ENCODE measurements at places on chromosomes 6 and 20.
A peak's percentile ranks its signal among the peaks of the same experiment; 100 is the strongest.

- DNase-seq = no peak
Observed at GRCh38 chr20:47413189-47413588, 56.7 kb upstream of the ZMYND8 start.

GRCh38 chr6:116461932-116462885 lies 1.0 kb downstream of the CALHM6 start:
- DNase-seq = no peak

DNA sequence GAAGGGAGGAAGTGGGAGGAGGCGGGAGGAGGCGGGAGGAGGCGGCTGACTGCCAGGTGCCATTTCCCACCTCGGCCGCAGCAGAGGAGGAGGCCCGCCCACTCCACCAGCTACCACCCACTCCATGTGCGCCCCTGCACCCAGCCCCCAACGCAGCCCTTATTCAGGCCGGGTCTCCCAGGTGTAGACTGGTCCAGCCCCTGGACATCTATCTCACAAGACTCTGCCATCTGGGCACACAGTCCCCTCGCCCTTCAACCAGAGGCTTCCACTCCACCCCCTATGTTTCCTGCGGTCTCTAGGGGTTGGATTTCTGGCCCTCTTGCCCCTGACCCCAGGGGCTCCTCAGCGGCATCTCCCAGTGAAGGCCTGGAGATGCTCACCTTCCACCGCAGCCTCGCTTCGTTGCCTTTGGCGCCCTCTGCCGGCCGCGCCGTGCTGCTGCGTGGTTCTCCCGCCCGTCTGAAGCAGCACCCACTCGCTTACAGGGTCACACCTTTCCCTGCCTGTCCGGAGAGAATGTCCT lies 32.6 kb upstream of the FAM83D start:
- DNase-seq = peak; percentile 11

GRCh38 chr6:45838451-45838850 lies 177.2 kb downstream of the CLIC5 start:
- no peak for DNase-seq

DNA sequence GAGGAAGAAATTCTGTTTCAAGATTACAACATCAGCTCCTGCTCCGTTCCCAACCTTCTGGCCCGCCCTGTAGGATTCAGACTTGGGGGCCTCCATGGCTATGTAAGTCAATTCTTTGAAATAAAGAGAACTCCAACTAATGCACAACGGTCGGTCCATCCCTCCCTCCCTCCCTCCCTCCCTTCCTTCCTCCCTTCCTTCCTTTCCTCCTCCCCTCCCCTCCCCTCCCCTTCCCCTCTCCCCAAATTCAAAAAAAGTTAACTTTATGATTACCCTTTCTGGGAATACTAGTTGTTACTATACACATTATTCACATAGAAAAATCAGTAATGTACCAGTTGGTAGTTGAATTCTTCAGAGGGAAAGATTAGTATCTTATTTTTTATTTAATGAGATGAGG lies 179.7 kb upstream of the AGPAT4 start:
- no peak for DNase-seq

DNA sequence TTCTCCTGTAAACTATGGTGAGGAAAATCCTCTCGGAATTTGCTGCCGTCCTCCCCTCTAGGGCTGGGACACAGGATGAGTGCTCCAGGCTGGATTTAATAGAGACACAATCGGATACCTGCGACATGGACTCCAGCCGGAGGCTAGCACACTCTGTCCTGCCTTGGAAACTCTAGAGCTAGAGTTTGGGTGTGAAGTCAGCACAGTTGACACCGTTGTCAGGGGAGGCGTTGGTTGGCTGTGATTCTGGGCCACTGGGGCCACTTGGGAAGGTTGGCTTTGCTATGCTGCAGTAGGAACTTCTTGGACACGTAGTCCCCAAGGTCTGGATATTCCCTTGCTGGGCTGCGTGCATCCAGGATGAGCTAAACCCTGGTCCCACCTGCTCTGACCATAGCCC lies 169.4 kb downstream of the NRN1 start:
- no peak for DNase-seq

DNA sequence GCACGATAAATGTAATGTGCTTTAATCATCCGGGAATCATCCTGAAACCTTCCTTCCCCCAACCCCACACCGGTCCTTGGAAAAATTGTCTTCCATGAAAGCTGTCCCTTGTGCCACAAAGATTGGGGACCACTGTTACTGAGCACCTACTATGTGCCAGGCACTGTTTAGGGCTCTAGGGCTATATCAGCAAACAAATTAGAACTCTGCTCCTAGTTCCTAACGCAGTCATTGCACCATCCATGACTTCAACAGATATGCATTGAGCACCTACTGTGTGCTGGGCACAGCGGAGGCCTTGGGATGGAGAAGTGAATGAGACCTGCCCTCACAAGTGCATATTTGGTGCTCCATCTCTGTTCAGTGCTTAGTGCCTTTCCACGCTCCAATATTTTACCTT lies 50.3 kb upstream of the BLCAP start:
- DNase-seq = no peak

DNA sequence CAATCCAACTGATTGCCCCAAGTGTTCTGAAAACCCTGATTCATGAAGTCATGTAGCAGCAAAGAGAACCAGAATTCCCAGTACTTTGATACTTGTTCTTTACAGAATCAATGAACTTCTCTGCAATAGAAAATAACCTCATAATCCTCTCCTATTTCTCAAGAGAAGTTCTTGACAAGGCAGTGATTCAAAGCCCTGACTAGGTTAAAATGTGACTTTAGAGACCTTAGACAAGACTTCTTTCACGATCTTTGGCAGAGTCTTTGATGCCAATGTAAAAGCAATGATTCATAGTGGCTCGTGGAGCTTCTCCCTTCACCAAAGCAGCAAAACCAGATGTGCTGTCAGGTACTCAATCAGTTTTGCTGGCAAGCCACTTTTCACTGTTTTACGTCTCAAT lies 95.2 kb downstream of the CDK19 start:
- DNase-seq = no peak

DNA sequence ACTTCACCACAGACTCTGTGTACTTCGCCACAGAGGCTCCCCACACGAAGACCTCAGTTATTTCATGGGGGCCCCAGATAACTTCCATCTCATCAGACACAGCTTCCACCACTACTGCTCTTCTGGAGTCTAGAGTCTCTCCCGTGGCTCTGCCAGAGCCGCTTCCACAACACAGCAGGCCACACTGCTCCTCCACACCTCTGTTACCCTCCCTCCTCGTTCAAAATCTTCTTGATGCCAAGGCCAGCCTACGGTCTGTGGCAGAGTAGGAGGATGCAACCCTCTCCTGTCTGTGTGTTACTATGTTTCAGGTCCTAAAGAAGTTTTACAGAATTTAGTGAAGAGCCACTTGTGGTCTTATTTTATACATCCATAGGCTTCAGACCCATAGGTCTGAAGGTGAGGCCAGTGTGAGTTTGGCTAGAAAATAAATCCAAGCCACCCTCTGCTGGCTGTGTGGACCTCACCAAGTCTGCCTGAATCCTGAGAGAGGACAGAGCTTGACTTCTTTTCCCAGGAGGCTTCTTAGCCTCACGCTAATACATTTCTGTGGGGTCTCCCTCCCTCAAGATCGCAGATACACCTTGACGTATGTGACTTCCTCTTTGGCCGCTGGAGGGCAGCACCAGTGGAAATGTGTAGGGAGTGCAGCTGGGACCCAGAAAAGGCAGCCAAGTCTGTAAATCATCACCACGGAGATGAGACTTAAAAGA lies 197.7 kb downstream of the FAXC start:
- DNase-seq = no peak

DNA sequence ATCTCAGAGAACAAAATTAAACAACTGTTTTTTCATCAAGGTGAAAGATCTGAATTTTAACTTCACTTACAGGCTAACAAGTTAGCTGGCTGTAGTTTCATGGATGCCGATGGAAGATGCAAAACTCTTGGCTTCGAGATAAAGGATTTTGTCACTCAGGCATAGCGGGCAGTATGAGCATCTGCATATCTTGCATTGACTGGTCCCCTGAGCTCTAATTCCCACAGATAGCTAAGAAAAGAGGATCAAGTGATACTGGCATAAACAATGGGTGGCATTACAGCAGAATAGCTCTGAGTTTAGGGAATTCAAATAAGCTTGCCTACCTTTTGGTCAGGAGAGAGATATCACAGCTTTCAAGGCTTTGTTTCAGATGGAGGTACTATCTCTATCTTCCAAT lies 1.8 kb upstream of the CLVS2 start:
- DNase-seq = no peak

DNA sequence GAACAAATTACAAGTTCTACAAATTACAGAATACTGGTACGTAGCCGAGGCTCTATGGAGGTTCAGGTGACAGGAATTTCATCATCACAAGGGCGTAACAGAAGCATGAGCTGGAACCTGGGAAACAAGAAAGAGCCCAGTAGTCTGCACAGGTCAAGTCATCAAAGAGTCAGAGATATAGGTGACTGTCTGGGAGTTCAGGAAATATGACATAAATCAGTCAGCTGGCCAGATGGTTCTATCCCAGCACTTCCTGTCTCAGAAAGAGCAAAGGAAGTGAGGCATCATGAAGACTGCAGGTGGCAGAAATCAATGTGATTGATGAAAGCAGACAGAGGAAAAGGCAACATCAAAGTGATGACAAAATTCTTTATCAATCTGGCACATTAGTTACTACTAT lies 23.3 kb downstream of the MYCT1 start:
- no peak for DNase-seq

- DNase-seq = no peak
Observed at GRCh38 chr6:20969551-20969950, 435.3 kb downstream of the CDKAL1 start.

DNA sequence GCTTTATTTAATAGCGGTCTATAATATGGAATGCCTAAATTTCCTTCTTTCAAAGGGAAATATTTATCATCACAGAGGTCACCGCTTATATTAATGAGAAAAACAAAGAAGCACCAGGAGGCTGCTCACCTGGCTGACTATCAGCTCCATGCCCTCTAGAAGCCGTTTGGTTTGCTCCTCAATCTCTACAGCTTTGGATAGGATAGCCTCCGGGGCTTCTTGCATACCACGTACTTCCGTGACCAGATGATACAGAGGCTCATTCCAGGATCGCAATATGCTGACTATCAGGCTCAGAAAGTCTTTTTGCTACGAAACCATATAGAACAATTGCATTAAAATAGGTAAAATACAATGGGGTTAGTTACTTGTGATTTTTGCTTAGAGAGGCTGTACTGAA lies 6.8 kb downstream of the PRL start:
- no peak for DNase-seq

GRCh38 chr6:111759836-111760785 lies 113.1 kb downstream of the FYN start:
- no peak for DNase-seq

DNA sequence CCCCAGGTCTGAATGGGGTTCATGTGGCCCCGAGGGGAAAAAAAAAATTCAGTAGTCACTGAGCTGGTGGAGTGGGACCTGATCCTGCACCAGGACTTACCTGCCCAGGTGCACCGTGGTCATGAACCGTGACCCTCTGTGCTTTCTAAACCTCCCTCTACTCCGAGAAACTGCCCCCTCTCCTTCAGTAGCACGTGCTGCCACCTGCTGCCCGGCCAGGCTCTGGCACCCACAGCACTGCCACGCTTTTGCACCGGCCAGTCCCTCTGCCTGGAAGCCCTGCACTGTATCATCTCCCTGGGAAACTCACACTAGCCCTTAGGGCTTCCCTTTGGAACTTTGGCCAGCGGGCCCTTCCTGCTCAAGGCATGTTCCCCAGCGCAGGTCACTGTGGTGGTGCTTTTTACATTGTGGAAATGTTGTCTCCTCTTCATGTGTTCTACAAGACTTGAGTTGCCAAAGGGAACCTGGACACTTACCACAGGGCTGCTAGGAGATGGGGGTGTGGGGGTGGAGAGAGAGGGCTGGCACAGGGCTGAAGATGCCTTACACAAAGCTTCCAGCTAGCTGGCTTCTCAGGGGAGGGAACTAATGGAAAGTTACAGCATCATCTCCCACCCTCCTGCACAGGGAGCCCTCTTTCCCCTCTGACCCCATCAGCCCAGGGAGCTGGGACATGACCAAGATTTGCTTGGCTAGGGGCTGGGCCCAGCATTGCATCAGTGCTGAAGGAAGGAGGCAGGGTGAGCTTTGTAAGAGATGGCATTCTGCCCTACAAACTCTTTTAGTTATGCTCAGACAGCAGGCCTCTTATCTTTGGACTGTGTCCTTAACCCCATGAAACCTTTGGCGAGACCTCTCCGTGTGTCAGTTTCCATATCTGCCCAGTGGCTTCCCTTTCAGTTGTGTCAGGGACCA lies 2.5 kb upstream of the PTPRT start:
- no peak for DNase-seq

DNA sequence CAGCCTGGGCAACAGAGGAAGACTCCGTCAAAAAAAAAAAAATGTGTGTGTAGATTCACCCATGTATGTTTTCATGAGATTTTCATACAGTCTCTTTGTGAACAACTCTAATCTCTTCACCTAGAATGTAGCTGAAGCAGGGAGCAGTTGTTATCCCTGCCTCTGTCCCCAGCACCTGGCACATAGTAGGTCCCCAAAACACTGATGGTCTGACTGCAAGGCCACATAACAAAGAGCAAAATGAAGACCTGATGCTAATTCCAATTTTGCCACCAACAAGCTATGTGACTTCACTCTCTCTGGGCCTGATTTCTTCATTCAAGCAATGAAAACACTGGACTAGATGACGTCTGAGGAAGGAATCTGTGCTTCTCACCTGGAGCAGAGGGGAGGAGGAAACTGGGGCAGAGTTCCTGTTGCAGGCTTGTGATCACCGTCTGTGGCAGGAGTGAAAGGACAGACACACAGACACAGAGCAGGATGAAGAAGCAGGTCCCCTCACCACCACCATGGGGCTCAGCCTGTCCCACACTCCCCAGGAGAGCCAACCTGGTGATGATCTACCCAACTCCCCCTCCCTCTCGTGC lies 4.6 kb downstream of the SLC44A4 start:
- DNase-seq = no peak

- no peak for DNase-seq
Observed at GRCh38 chr6:43386492-43386891, 17.0 kb upstream of the ZNF318 start.

DNA sequence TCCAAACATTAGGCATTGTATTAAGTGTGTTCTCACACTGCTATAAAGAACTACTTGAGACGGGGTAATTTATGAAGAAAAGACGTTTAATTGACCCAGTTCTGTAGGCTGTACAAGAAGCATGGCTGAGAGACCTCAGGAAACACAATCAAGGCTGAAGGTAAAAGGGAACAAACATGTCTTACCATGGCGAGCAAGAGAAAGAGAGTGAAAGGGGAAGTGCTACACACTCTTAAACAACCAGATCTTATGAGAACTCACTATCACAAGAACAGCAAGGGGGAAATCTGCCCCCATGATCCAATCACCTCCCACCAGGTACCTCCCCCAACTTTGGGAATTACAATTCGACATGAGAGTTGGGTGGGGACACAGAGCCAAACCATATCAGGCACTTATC lies 86.6 kb upstream of the TOP1 start:
- DNase-seq = no peak

GRCh38 chr6:134585517-134585873 lies 267.6 kb upstream of the SGK1 start:
- DNase-seq = no peak

DNA sequence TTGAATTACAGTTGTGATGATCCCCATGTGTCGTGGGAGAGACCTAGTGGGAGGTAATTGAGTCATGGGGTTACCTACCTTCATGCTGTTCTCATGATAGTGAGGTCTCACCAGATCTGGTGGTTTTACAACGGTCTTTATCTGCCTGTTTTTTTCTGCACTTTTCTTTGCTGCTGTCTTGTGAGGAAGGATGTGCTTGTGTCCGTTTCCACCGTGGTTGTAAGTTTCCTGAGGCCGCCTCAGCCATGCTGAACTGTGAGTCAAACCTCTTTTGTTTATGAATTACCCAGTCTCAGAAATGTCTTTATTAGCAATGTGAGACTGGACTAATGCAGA lies 6.5 kb upstream of the RANBP9 start:
- DNase-seq = no peak

- DNase-seq = no peak
Observed at GRCh38 chr20:64211874-64212658, 43.5 kb upstream of the PCMTD2 start.
